Activated naive CD8-positive, alpha-beta T cell treated with anti-CD3 and anti-CD28 coated beads for 36 hours (primary cell): ENCODE measurements at places on chromosomes 1 and 21.

- no peak for DNase-seq
These were observed 1.1 kb upstream of the SLC2A7 start for GRCh38 chr1:9027307-9027706.

DNA sequence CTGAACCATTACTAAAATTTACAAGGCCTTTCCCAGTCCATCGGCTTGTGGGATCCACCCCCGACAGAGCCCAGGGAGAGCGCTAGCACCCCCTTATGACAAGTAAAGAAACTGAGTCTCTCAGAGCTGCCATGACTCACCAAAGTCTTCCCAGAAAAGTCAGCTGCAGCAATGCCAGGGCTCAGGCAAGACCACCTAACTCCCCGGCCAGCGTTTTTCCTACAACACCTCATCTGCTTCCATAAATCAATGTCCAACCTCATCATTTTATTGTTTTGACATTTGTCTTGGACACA lies 15.0 kb downstream of the DHCR24 start:
- no peak for DNase-seq

- DNase-seq: no peak
These were observed 3.8 kb upstream of the PARS2 start for GRCh38 chr1:54768093-54768492.

GRCh38 chr1:44608141-44608540 lies 66.1 kb downstream of the TMEM53 start:
- no peak for DNase-seq

DNA sequence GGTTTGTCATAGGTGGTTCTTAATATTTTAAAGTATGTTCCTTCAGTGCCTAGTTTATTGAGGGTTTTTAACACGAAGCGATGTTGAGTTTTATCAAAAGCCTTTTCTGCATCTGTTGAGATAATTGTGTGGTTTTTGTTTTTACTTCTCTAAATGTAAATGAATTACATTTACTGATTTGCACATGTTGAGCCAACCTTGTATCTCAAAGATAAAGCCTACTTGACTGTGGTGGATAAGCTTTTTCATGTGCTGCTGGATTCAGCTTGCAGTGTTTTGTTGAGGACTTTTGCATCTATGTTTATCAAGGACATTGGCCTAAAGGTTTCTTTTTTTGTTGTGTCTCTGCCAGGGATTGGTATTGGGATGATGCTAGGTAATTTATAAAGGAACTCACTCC lies 142.5 kb downstream of the PRDM2 start:
- no peak for DNase-seq

- DNase-seq: no peak
These were observed 22.0 kb downstream of the PRPF38A start for GRCh38 chr1:52426371-52426770.

DNA sequence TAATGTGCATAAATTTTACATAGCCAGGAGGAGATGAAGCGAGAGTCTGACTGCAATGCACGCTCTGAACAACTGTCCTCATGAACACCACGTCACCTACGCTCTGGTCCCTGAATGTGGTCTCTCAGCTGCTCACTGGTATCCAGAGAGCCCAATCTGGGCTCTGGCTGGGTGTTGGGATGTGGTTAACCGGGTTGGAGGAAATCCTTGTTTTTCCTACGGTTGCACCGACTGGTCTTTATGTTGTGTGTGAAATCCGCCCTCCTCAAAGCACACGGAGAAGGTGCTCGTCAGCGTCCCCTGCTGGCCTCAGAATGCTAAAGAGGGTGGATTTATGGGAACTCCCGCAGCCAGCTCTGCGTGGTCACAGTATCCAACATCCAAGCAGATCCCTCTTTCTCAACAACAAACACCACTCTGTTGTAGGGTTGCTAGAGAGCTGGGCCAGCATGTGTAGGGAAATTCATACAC lies 51.8 kb upstream of the FAM89A start:
- DNase-seq: peak; percentile 16

DNA sequence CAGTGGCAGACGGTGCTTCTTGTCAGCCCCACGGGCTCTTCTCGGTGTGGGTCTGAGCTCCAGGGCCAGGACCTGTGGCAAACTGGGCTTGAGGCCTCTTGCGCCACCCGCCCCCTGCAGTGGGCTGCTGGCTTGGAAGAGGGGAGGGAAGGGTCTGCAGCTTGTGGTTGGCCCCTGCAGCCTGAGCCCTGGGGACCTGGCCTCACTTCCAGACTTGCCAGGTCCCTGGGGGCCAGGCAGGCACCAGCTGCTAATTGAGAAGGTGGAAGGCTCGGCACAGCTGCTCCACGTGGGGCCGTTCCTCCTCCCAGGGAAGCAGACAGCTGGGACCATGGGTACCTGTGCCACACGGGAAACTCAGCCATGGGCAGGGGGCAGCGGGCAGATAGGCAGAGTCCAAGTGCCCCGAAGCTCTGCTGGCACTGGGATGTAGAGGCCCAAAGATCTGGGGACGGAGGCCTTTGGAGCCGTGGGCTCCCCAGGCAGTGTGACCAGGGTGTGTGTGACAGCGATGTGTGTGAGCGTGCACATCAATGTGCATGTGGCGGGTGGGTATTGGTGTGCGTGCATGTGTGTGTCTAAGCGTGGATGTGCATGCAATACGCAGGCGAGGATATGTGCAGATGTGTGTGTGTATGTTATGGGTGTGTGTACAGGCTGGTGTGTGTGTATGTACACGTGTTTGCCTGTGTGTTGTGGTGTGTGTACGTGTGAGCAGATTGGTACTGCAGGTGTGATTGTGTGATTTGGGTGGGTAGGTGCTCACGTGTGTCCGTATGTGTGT lies 39.3 kb downstream of the TP73 start:
- DNase-seq: no peak

- DNase-seq: no peak
These were observed 30.4 kb downstream of the APP start for GRCh38 chr21:26140164-26140579.

DNA sequence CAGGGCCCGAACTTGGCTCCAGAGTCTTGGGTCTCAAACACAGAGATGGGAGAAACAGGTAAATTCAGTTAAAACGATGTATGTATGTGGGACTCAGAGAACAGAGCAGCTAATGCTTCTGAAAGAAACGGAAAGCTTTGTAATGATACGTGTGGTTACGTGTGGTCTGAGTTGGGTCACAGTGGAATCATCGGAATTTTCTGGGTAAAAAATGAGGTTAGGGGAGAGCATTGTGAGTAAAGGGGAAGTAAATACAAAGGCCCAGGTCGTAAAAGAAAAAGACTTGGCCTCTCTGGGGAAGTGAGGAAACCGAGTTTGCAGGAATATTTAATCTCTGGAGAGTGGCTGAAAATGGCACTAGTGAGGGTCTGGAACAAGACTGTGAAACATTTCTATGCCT lies 8.3 kb downstream of the NHLH2 start:
- DNase-seq: no peak

DNA sequence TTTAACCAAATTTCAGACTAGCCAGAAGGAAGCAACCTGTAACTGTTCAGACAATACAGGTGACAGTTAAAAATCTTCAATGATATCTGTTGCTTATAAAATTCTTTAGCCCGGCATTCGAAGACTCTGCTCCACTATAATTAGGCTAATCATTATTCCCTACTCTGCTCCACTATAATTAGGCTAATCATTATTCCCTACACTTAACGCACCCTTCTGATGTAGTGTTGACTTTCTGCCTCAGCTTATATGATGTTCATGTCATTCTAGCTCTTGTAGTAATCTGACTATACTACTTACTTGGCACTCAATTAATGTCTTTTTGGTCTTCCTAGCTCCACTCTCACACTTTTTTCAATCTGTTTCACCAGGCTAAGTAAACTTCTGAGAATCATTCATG lies 13.3 kb downstream of the TESK2 start:
- DNase-seq: no peak

GRCh38 chr1:154422521-154422920 lies 17.4 kb downstream of the IL6R start:
- no peak for DNase-seq

DNA sequence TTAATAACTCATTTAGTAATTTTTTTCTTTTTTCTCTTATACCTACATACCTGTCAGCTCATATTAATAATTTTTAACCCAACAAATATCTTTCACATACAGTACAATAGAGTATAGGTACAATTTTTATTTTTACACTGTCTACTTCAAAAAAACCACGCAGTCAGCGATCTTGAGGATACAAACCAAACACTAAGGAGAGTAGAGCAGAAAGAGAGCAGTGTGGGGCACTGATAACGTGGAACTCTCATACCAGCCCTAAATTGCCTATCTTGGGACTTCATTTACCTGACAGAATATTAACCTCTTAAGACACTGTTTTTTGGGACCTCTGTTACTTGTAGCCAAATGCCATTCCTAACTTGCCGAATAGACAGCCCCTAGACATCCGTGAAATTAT lies 5.5 kb downstream of the TRMT1L start:
- DNase-seq: no peak

DNA sequence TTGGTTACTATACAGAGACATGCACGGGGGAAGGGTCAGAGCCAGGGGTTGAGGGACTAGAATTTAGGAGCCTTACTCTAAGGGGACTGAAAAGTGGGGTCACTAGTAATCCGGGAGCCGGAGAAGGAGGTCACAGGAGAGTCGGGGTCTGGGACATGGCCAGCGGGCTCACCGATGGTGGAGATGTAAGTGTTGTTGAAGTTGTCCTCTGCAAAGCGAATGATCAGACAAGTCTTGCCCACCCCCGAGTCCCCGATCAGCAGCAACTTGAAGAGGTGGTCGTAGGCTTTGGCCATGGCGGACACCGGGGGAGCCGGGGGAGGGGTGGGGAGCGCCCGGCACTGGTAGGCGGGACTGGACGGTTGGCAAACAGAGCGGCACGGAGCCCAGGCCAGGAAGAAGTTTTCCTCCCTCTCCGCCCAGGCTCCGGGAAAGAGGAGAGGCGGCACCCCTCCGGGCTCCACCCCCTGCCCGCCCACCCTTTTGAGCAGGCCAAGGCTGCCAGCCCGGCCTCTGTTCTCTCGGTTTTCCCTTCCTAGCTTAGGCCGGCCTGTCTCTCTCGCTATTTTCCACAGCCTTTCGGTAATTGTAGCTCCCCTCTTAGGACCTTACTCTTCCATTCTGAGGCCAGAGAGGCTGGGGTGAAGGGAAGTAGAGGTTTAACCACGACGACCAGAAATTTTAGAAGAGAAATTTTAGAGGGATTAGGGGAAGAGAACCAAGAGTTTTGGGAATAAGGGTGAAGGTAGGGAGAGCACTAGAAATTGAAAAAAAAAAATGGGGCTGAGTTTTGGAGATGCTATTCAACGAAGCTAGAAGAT lies at the start of gene RAB13:
Gene RAB13, minus strand, starts transcription at position 399 of the 821 bp plus-strand sequence. Its CDS starts 103 bp downstream, at position 296.
- DNase-seq: no peak

GRCh38 chr1:27153549-27153886 lies 1.4 kb downstream of the SLC9A1 start:
- DNase-seq: no peak

- DNase-seq: no peak
These were observed 15.0 kb upstream of the H3-3A start for GRCh38 chr1:226047495-226047894.

DNA sequence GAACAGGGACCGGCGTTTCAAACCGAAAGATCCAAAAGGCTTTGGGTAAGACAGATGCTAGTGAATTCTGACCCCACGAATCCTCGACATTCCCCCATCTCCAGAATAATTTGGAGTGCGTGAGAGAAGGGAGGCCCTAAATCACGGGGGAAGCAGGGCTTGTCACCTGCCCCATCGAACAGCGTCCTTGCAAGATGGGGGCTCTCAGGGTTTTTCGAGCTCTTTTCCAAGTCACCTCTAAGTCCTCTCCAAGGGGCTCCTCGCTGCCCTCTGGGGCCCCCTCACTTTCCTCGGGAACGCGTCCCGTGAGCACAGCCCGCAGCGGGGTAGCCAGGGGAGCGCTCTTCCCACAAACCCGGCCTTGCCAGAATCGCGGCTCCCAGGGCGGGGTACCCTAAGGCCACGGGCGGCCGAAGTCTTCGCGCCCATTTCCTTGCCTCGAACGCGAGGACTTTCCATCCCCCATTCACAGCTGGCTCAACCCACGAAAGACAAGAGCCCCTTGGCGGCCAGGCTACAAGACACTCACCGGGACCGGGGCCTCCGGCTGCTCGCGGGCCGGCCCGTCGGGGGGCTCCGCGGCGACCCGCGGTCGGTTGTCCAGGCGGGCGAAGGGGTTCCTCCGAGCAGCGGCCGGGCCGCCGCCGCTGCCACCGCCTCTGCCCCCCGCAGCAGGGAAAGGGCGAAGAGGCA lies 546 bp downstream of the DONSON start:
- DNase-seq: no peak

DNA sequence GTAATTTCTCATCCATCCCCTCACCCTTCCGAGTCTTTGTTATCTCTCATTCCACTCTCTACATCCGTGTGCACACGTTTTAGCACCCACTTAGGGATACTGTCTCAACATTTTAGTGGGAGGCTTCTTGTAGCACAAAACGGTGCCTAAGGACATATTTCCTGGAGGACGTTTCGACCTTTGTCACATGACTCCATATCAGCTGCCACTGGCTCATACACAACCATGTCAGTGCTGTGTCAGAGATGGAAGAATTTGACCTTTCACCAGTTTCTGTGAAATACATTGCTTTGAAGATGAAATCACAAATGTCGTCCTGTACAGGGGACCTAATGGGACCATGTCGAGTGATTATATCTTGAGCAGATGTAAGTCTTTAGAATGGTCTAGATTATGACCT lies 15.6 kb downstream of the B3GALT5 start:
- no peak for DNase-seq

- DNase-seq: no peak
These were observed 68.9 kb upstream of the S1PR1 start for GRCh38 chr1:101167891-101168290.

- DNase-seq: peak; percentile 14
These were observed 16.0 kb upstream of the CHIA start for GRCh38 chr1:111274653-111275052.

GRCh38 chr1:21366288-21366687 lies 73.6 kb upstream of the NBPF3 start:
- no peak for DNase-seq
